Activated CD4-positive, alpha-beta T cell treated with anti-CD3 and anti-CD28 coated beads, Interleukin-2, amount 10 ng/mL, durations not matched to agents 24 days and 14 days (primary cell): ENCODE measurements at places on chromosomes 16 and 17. TPM values are rescaled to one million over a fixed set of nuclear protein-coding genes. Genes with fewer than 3 reads are reported as not detected.

ITGB3 gene
- total RNA-seq: not detected in 2 replicates

DNA sequence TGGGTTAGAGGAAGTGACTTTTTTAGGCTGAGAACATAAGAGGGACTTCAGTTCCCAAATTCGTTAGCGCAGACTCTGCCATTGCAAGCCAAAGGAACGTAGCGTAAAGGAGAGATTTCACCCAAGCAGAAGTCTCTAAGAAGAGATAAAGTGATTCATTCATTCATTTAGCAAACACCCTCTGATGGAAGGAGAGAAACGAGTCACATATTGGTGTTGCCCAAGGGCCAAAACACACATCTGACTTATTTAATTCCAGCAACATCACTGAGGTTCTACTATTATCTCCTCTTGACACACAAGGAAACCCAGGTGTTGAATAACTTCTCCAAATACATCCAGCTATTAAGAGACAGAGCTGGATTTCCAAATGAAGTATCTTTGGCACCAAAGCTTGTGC is 85.7 kb upstream of the CACNG3 start:
- no peak for DNase-seq

GRCh38 chr16:49674351-49674851 is 181.5 kb downstream of the ZNF423 start:
- DNase-seq: no peak

- DNase-seq: peak; percentile 74
Observed at GRCh38 chr17:4176808-4177472, 33.9 kb downstream of the CYB5D2 start.

DNA sequence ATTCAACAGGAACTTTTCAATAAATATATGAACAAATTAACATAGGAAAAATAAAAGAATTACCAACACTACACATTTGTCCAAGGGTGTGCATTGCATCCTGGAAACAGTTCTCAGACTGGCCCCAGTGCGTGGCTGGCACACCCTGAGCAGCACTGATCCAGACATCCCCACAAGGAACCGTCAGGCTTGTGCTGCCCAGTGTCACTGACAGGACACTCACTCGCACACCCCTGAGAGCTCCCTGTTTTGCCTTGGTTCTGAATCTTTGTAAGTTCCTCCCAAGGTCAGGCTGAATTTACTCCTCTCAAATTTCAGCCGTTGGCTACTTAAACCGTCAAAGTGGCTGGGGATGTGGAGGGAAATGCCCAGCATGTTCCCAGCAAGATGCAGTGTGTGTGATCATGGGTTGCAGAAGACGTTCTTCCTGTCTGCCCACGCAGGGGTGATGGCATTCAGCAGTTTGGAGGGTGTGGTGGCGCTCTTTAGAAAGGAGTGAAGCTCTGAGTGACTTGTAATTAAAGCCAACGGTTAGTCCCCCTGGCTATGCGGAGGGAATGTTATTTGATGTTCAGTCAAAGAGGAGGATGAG is 1.7 kb downstream of the MT2A start:
- DNase-seq: peak; percentile 88

GRCh38 chr17:79990051-79990592 is 45.5 kb downstream of the TBC1D16 start:
- no peak for DNase-seq

DNA sequence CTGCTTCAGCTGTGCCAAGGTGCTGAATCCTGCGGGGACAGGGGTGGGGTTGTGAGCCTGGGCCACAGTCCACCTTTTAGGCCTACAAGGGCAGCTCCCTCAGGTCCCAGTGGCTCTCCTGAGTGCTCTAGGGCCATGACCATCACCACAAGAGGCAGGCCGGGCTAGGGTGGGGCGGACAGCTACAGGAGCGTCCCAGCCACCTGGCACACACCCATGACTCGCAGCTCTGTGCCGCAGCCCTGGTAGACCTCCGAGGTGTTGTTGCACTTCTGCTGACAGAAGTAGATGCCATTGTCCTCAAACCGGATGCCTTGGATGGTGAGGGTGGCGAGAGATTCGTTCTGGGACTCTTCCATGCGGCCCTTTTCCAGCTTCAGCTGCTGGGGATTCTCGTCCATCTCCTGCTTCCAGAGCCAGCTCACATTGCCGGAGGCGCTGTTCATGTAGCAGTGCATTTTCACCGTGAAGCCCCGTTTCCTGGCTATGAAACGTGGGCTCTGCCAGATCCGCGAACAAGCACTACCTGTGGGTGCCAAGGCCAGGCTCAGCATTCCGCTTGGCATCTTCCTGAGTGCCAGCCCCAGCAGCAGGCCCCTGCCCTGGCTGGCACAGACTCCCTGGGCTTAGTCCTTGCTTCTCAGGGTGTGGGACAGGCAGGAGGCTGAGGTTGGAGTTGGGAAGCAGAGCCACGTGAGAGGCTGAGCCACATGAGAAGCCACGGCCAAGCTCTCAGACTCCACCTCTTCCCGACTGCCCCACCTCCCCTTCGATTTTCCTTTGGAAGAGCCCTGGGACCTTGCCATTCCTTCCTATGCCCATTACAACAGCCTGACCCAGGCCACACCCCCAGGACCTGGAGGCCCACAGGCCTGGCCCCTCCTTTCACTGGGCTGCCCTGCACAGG is 2.0 kb downstream of the CD79B start:
- no peak for DNase-seq

DNA sequence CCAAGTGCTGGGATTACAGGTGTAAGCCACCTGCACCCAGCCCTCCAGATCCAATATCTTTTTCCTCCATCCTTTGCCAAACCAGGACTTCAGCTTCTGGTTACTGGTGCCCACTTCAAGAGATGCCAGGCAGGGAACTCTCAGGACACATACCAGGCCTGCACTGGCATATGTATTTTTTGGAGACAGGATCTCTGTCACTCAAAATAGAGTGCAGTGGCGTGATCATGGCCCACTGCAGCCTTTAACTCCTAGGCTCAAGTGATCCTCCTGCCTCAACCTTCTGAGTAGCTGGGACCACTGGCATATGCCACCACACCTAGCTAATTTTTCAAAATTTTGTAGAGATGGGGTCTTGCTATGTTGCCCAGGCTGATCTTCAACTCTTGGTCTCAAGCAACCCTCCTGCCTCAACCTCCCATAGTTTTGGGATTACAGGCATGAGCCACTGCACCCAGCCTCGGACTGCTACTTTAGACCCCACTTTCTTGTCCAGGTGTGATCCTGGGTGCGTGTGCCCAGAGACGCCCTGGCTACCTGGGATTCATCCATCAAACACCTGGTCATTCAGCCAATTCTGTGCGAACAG is 55.8 kb downstream of the BMERB1 start:
- DNase-seq: no peak

TNFRSF17 gene
- total RNA-seq: not detected in 2 replicates

DNA sequence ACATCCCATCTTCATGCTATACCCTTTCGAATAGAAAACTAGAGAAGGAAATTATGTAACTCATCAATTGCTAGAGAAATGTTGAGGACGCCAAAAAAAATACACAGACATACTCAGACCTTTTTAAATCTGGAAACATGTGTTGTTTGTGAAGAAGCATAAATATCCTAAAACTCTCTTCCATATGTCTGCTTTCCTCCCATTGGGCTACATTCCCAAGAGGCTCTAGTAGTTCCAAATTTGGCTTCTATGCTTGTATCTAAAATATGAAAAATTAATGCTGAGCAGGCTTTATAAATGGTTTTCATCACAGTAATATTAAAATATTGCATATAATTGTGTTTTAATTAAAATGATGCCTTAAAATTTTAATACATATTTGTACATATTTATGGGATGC is 297.9 kb upstream of the PSMD7 start:
- DNase-seq: no peak

CHRNE gene
- total RNA-seq: 0.42 and 0.64 TPM in 2 replicates

HNF1B gene
- total RNA-seq: 2.2 and 2.9 TPM in 2 replicates

- no peak for DNase-seq
Observed at GRCh38 chr17:81328489-81328888, 33.4 kb upstream of the SLC38A10 start.

DNA sequence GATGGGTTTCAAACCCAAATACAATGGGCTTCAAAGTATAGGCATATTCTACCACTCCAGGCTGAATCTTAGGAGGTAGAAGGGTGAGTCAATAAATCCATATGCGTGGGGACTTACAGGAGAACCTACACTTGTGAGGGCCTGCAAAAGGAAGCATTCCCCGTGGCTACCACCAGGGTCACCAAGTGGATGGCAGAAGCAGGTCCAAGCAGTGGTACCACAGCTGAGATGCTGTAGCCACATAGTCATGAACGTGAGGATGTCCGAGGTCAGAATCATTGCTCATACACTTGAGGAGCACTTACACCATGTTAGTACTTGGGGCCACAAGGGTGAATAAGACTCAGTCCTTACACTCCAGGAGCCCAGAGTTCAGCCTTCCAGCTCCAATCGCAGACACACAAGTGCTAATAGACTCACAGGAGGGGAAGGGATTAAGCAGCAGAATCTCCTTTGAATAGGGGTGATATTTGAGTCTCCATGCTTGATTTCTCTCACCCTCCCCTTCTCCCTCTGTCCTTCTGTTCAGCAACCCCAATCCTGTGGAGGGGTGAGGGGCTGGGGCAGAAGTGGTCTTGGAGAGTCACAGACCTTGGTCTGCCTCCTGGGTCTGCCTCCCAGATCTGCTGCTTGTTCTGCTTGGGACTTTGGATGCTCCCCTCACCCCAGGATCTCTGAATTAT is 42.5 kb upstream of the ASIC2 start:
- DNase-seq: no peak

DNA sequence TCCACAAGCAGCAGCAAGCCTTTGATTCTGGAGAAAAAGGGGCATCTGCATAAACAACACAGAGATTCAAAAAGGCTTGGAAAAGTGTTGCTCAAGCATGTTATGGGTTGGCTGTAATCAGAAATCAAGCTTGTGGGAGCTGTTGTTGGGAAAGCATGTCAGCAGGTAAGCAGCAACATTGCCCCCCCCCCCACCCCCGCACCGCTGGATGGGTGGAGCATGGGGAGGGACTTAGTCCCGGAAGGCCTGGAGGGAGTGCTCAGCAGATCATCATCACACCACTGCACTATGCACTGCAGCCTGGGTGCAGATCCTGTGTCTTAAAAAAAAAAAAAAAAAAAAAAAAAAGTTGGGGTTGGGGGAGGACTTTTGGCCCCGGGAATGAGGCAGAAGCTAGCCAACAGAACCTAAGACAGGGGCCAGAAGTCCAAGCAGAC is 16.8 kb upstream of the AKAP1 start:
- no peak for DNase-seq

- DNase-seq: no peak
Observed at GRCh38 chr16:53201900-53202299, 147.1 kb downstream of the CHD9 start.

DNA sequence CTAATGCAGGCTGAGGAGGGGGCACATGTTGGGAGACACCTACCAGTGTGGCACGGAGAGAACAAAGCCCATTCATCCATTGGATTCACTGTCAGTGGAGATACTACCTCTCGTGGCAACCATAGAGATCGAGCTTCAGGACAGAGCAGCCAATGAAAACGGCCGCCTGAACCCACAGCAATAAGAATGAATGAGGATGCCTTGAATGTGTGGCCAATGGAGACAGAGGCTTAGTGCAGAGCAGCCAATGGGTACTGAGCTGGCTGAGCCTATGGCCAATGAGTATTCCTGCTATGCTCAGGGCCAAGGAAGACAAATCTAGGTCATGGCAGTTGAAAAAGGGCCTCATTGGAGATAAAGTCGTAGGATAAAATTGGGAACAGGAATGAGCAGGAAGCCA is 10.9 kb downstream of the ARHGEF15 start:
- no peak for DNase-seq

CES5A gene
- total RNA-seq: not detected in 2 replicates

DNA sequence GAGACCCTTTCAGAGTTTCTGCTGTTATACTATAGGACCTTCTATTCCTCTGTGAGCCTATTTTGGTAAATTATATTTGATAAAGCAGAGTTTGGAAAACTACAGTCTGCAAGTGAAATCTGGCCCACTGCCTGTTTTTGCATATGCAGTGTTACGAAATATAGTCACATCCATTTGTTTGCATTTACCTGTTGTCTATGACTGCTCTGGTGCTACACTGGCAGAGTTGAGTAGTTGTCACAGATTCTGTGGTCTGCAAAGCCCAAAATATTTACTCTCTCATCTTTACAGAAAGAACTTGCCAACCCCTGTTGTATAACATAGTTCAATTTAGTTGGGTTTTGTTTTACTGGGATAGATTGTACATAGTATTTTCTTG is 42.3 kb downstream of the TNRC6A start:
- no peak for DNase-seq

FTSJ3 gene
- 99.6 and 100 TPM in 2 replicates for total RNA-seq

GRCh38 chr17:43579566-43580140 is 33.5 kb upstream of the ETV4 start:
- no peak for DNase-seq

- no peak for DNase-seq
Observed at GRCh38 chr17:51820252-51820651, 338.3 kb downstream of the CA10 start.

DNA sequence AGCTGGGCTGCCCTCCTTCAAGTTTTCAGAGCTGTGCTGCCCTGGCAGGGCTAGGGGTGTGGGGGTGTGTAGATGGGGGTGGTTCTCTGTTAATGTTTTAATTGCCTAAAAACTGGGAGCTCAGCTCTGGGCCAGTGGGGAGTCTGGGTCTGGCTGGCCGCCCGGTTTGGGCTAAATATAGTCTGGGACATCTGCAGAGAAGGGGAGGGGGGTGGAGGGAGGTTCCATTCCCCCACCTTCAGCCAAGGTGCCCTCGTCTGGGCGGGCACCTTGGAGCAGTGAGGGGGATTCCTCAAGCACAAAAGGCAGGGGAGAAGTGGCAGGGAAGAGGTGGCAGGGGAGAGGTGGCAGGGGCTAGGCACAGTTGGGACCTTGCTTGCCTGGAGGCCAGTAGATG is 13.0 kb downstream of the RARA start:
- no peak for DNase-seq

DNA sequence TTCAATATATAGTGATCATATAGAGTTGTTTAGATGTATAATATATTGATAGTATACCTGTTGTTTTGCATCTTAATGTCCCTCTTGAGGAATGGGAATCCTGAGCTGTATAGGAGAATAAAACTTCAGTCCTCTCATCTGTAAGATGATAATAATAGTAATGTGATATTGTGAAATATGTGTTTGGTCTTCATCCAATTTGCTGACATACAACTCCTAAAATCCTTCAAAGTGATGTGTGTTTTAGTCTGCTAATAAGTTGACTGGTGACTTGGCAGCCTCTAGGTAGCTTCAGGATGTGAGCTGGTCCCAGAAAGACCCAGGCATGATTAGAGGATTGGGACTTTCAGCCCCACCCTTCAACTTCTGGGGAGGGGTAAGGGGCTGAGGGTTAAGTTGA is 22.8 kb upstream of the NFAT5 start:
- DNase-seq: no peak

- DNase-seq: no peak
Observed at GRCh38 chr16:57701759-57702371, 7.3 kb downstream of the DRC7 start.

PGS1 gene
- 65.6 and 67.8 TPM in 2 replicates for total RNA-seq

- DNase-seq: peak; percentile 70
Observed at GRCh38 chr16:81633680-81634379, 145.3 kb upstream of the PLCG2 start.

GRCh38 chr16:2806286-2806685 is 8.0 kb downstream of the PRSS41 start:
- DNase-seq: no peak

DNA sequence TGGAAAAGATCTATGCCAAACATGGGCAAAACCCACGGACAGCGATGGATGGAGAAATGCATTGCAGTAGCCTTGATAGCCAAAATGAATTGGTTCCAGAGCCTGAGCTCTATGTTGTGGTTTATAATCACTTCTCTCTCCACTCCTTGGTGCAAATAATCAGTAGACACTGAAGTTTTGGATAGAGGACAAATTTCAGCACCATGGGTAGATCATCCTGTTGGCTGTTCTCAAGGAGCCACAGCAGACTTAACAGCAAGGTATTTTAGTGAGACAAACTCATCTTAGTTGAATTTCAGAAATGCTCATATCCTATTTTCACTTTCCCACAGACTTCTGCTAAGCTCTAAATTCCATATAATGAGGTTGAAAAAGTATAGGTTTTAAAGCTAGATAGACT is 88.3 kb upstream of the CCL1 start:
- no peak for DNase-seq
